ENCODE measurements at places on chromosomes 16 and 17. TPM values are rescaled to one million over a fixed set of nuclear protein-coding genes. Genes with fewer than 3 reads are reported as not detected.

The CIBAR2 gene
- not detected for total RNA-seq

The OTOP2 gene
- total RNA-seq: 0.36 TPM

The PRSS8 gene
- 59.3 TPM for total RNA-seq

The ABCC1 gene
- 33.9 TPM for total RNA-seq

The ST6GALNAC1 gene
- 16.9 TPM for total RNA-seq

The C17orf50 gene
- not detected for total RNA-seq

The NME3 gene
- total RNA-seq: 29.6 TPM

The FOXN1 gene
- 14.8 TPM for total RNA-seq

The TBC1D3 gene
- total RNA-seq: not detected

The FBXO39 gene
- 0.68 TPM for total RNA-seq

The NPIPB2 gene
- total RNA-seq: 6.3 TPM

The UBE2Z gene
- 46.6 TPM for total RNA-seq

The DNAH9 gene
- total RNA-seq: 0.44 TPM

The ABCA3 gene
- total RNA-seq: 1.2 TPM

The RGS11 gene
- 0.92 TPM for total RNA-seq

The GP1BA gene
- not detected for total RNA-seq

The ENPP7 gene
- not detected for total RNA-seq

The UMOD gene
- total RNA-seq: not detected

The METTL9 gene
- 89.2 TPM for total RNA-seq

The VAT1 gene
- 83.5 TPM for total RNA-seq

The SLC16A6 gene
- 14.4 TPM for total RNA-seq

The ZNF597 gene
- total RNA-seq: 1.00 TPM

The CRHR1 gene
- total RNA-seq: 0.40 TPM

The GRAPL gene
- 0.48 TPM for total RNA-seq

The RASL10B gene
- total RNA-seq: 0.32 TPM

The GDPD3 gene
- 85.3 TPM for total RNA-seq

The ABCA10 gene
- 2.8 TPM for total RNA-seq

The CD300LG gene
- 0.28 TPM for total RNA-seq

The MAP2K6 gene
- total RNA-seq: 6.9 TPM

The GGA2 gene
- total RNA-seq: 24.6 TPM

The UBTF gene
- 60.7 TPM for total RNA-seq

The PPY gene
- not detected for total RNA-seq

The ABI3 gene
- total RNA-seq: 2.7 TPM

The HS3ST6 gene
- total RNA-seq: 1.4 TPM

The SLC47A2 gene
- total RNA-seq: 0.92 TPM

The KRT9 gene
- 0.16 TPM for total RNA-seq

The NUBP2 gene
- 45.6 TPM for total RNA-seq

The PITPNM3 gene
- 20.1 TPM for total RNA-seq

The SULT1A4 gene
- 2.2 TPM for total RNA-seq

The TP53 gene
- total RNA-seq: 74.1 TPM

Measured in esophagus mucosa (tissue), 1 donor.